Mammary epithelial cell (primary cell): ENCODE measurements at places on chromosomes 7 and 10. TPM values are rescaled to one million over a fixed set of nuclear protein-coding genes. Genes with fewer than 3 reads are reported as not detected.
A peak's percentile ranks its signal among the peaks of the same experiment; 100 is the strongest.

Gene ZNF783
- 11.7 TPM for total RNA-seq

Gene FANK1
- 6.2 TPM for total RNA-seq

DNA sequence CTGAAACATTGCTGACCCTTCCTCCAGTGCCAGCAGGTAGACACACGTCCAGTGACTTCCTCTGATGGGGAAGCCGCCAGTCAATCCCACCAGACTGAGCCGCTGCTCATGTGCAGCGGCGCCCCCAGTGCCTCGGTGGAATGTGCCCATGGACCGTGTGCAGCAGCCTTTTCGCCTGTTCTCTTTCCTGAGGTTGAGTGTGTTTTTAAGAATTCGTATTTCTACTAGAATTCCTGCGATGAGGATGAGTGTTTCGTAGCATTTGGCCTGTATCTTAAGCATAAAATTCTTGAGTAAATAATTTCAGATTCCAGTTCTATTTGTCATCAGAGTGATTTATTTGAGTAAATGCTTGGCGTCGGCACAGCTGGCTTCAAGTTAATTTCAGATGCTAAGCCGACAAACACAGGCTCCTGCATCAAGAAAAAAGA, 35.4 kb downstream of the BNIP3 start:
- DNase-seq = no peak

GRCh38 chr7:101754424-101755159, 62.8 kb upstream of the CUX1 start:
- peak; percentile 45 for DNase-seq

DNA sequence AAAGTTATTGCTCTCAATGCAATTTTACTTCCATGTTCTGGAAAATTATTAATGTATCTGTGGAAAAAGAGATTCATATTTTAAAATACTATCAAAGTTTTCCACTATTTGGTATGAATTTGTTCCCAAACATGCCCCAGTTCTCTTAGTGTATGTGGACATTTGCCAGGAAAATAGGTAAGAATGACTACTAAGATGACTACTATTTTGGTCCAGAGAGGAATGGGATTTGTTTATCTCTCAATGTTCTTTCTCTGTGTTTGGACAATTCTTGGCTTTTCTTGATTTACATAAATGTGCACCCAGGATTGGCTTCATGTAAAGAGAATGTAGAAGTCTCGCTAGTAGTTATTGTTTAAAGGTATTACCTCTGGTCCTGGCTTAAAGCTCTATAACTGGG, 60.3 kb upstream of the POT1 start:
- no peak for DNase-seq

- no peak for DNase-seq
These were observed 79.9 kb upstream of the COL13A1 start for GRCh38 chr10:69721690-69722310.

- DNase-seq = peak; percentile 28
These were observed 398.8 kb upstream of the IGFBP3 start for GRCh38 chr7:46319841-46320240.
